Smooth muscle cell of bladder (primary cell): ENCODE measurements at places on chromosomes 1 and 21. TPM values are rescaled to one million over a fixed set of nuclear protein-coding genes. Genes with fewer than 3 reads are reported as not detected.

The ITGB2 gene
- under 0.01 TPM in 1 of 2 replicates, not detected in the other for total RNA-seq

The OR10Z1 gene
- not detected in 2 replicates for total RNA-seq

The ADAMTS5 gene
- total RNA-seq = 22.3 and 24.4 TPM in 2 replicates

The LCE1C gene
- not detected in 2 replicates for total RNA-seq

The S1PR1 gene
- 11.5 and 15.5 TPM in 2 replicates for total RNA-seq

The CRYZ gene
- total RNA-seq = 19.5 and 39.5 TPM in 2 replicates

The FCRLA gene
- 0.37 and 0.71 TPM in 2 replicates for total RNA-seq

The OLIG2 gene
- total RNA-seq = not detected in 2 replicates

The CELA3A gene
- not detected in 2 replicates for total RNA-seq

The LHX8 gene
- 1.00 TPM in 1 of 2 replicates, not detected in the other for total RNA-seq

The DDX20 gene
- 9.7 and 10.4 TPM in 2 replicates for total RNA-seq

The SEC22B gene
- total RNA-seq = 77.7 and 87.5 TPM in 2 replicates

The MAN1C1 gene
- total RNA-seq = 3.8 and 8.0 TPM in 2 replicates

The DIRAS3 gene
- 2.5 and 2.8 TPM in 2 replicates for total RNA-seq

The RGS13 gene
- total RNA-seq = 0.14 and 0.28 TPM in 2 replicates

The F3 gene
- 59.4 and 223 TPM in 2 replicates for total RNA-seq

The LCE2B gene
- not detected in 2 replicates for total RNA-seq

The ITLN2 gene
- not detected in 2 replicates for total RNA-seq

The HEYL gene
- total RNA-seq = 0.09 TPM in 1 of 2 replicates, not detected in the other

The FLVCR1 gene
- total RNA-seq = 7.3 and 8.2 TPM in 2 replicates

The LENEP gene
- total RNA-seq = 0.18 and 0.28 TPM in 2 replicates

The NCAM2 gene
- 1.8 and 9.6 TPM in 2 replicates for total RNA-seq

The HLX gene
- 6.4 and 10.6 TPM in 2 replicates for total RNA-seq
